Stimulated activated CD4-positive, alpha-beta T cell treated with anti-CD3 and anti-CD28 coated beads, TNF-alpha, amount 100 ng/mL, for 1 hour (primary cell): ENCODE measurements at places on chromosomes 2 and 18.
A peak's percentile ranks its signal among the peaks of the same experiment; 100 is the strongest.

- DNase-seq, result no peak
Measured at GRCh38 chr18:55908901-55909366, 320.9 kb upstream of the TCF4 start.

DNA sequence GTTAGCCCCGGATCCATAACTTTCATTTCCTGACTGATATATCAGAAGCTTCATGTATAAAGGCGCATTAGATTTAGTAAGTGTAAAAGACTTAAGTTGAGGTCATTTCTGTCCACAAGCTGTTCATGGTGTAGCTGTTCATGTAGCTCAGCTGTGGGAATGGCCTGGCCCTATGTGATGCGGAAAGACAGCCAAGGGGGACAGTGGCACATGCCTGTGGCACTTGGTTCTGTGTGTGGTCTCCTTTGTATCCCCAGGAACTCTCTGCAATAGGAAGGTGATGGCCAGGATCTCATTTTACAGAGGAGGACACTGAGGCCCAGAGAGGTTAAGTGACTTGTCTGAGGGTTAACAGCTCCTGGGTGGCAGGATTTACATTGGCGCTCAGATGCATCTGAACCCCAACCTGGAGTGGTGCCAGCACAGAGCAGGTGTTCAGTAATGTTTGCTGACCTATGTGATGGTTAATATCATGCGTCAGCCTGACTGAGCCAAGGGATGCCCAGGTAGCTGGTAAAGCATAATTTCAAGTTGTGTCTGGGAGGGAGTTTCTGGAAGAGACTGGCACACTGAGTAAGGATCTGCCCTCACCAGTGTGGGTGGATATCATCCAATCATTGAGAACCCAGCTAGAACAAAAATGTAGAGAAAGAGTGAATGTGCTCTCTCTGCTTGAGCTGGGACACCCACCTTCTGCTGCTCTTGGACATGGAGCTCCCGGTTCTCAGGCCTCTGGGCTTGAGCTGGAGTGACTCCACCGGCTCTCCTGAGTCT lies 25.4 kb downstream of the HPCAL1 start:
- no peak for DNase-seq

DNA sequence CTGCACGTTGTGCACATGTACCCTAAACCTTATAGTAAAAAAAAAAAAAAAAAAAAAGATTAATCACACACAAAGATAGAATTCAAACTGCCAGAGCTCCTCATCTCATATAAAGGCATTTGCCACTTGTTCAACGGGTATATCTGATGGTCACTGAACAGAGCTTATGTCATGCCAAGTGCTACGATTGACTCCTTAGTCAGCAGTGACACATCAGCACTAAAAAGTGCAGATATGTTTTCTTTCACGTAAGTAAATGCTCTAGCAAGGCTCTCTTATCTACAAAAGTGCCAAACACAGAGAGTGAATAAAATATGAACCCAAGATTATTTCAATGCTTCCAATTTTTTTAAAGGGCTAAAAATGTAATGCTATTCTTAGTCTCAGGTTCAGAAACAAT lies 1.1 kb downstream of the LMAN1 start:
- DNase-seq, result no peak

DNA sequence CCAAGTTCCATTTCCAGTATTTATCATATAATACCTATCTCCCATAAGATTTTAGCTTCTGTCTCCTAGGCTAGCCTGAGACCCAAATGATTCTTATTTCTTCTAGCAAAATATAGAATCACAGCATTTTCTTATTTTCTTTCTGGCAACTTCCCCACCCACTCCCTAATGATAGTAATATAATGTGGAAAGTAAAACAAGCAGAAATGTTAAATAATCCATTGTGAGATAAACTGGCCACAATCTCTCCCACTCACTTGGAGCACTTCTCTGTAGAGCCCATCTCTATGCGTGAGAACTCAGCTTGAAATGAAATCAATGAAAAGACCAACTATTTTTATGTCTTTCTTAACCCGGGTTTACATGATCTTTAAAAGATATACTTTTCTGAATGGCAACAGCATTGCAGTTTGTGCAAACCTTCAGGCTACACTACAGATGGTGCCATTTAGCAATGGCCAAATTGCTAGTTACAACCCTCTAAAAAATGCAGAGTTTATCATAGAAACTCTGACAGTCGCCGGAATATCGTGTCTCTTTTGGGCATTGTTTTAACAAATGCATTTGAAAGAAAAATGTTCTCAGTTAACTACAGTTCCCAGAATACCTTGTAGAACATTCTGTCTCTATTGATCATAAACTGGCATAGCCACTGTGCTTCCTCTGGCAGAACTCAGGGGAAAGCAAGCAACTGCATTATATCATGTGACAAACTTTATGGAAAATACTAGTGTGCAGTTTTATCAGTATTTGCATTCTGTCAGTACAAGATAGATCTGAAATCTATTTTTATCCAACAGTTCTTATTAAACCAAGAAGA lies 1407.4 kb upstream of the ZEB2 start:
- no peak for DNase-seq

DNA sequence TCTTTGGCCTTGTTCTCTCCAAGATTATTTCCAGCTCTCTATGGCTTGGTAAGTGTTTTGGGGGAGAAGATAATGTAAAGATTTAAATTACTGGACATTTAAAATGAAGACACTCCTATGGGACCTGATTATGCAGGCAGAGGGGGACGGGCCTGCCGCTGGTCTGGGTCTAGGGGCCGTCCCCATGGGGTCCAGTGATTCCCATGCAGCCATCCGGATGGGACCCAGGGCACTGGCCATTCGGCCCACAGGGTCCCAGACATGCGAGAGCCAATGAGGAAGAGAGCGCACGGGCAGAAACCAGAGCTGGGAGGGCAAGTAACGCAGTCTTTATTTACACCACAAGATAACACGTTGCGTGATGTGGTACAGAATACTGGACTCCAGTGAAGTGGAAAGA lies 200.0 kb downstream of the TWIST2 start:
- no peak for DNase-seq

DNA sequence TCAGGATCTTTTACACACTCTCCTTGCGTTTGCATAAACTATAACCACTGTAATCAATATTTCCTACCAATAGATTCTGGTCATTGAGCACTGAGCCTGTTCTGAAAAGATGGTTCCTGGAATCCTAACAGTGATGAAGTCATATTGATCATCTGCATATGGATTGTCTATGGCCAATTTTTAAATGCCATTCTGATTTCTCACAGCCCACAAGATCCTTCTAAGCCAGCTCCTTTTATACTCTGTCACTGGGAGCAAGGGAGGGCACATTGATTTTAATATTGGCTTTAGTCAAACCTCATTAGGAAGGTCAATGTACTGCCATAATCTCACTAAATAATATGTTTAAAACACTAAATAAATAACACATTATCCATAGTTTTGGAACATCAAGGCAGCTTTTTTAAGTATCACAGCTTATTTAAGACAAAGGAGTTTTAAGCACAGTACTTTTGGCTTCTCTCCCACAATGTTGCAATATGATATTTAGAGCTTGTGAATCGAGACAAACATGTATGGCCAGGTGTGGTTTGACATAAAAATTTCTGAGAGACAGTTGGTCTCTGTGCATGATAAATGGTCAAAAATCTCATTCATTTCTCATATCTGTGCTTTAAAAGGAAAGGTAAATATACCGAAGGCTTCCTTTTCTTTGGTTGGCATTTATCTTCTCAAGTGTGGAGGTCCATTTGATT lies 267.3 kb downstream of the MTX2 start:
- DNase-seq, result no peak

- DNase-seq, result no peak
Measured at GRCh38 chr2:60806988-60807681, 51.1 kb downstream of the PAPOLG start.

- no peak for DNase-seq
Measured at GRCh38 chr2:105278654-105279053, 37.1 kb downstream of the GPR45 start.

DNA sequence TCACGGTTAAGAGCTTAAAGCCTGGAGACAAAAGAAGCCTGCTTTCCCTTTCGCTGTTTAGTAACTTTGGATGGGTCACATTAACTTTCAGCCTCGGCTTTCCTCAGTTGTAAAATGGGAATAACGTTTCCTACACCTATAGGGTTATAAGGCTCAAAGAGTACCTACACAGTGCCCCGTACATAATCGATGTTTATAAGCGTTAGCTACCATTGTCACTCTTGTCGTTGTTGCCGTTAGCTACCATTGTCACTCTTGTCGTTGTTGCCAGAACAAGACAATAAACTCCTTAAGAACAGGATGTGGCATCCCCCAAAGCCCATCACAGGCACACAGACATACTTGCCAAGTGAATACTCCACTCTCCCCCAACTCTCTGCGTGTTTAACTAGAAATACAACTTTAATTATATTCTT lies 901 bp upstream of the MFSD6 start:
- DNase-seq, result no peak

GRCh38 chr2:142675398-142675797 lies 202.1 kb upstream of the KYNU start:
- DNase-seq, result no peak

DNA sequence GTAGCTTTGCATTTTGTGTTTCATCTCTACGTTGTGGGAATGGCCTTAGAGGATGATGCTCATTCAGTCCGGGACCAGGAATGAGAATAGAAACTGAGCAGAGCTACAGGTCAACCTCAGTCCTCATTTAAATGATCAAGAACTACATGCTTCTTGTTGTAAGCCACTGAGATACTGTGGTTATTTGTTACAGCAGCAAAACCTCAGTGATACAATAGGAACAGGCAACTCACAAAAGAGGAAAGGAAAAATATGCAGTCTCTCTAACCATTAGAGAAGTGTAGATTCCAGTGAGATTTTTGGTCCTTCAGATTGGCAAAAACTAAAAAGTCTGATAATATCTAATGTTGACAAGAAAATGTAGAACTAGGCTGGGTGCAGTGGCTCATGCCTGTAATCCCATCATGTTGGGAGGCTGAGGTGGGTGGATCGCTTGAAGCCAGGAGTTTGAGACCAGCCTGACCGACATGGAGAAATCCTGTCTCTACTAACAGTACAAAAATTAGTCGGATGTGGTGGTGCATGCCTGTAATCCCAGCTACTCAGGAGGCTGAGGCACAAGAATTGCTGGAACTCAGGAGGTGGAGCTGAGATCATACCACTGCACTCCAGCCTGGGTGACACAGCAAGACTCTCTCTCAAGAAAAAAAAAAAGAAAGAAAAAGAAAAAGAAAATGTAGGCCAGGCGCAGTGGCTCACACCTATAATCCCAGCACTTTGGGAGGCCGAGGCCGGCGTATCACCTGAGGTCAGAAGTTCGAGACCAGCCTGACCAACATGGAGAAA lies 13.3 kb downstream of the CHCHD5 start:
- no peak for DNase-seq

- no peak for DNase-seq
Measured at GRCh38 chr2:74039611-74040010, 54.9 kb downstream of the TET3 start.

DNA sequence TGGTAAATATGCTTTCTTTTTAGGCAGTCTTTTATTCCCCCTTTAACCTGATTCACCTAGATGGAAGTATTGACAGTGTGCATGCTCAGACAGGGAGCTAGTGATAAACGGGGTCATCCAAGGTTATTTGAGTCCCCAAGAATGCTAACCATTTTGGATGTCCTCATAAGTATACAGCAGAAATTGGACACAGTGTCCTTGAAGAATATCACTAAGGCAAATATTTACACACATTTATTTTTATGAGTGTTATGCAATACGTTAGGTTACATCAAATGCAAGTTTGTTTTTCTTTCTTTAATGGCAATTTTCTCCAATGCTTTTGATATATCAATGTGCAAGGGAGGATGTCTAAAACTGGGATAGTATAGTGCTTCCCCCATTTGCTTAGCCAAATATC lies 23.6 kb downstream of the CNTNAP5 start:
- DNase-seq, result no peak

- DNase-seq, result no peak
Measured at GRCh38 chr2:6412533-6413091, 453.1 kb downstream of the CMPK2 start.

- DNase-seq, result peak; percentile 31
Measured at GRCh38 chr18:48952287-48953103, 1.7 kb upstream of the SMAD7 start.

GRCh38 chr2:143553261-143553660 lies 424.0 kb downstream of the ARHGAP15 start:
- DNase-seq, result no peak

DNA sequence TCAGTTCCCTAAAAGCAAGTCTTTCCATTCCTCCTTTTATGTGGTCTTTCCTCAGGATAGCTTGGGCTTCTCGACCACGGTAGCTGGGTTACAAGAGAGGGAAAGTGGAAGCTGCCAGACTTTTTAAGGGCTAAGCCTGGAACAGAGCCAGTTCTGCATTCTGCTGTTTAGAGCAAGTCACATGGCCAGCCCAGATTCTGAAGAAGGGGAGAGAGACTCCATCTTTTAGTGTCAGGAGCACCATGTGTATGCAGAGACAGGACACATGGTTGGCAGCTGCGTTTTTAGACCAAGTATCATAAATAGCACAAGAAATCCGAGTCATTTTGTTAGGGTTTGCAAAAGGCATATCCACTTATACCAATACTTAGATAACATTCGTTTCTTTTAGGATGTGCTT lies 4.7 kb downstream of the HMSD start:
- DNase-seq, result no peak

DNA sequence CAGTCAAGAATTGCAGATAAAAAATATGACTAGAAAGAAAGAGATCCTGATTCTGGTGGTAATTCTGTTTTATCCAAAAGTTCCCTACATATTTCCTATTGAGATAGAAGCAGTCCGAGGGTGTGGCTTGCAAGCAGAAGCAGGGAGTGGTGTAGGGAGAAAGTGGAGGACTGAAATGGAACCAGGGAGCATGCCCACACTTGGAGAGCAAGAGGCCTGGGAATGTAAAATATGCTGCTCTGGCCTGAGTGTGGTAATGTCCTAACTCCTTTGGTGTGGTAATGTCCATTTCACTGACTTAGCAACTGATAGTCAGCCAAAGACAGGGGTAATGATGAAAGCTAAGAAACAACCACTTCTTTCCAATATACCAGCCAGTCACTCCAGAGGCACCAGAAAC lies 30.1 kb upstream of the FMNL2 start:
- no peak for DNase-seq

DNA sequence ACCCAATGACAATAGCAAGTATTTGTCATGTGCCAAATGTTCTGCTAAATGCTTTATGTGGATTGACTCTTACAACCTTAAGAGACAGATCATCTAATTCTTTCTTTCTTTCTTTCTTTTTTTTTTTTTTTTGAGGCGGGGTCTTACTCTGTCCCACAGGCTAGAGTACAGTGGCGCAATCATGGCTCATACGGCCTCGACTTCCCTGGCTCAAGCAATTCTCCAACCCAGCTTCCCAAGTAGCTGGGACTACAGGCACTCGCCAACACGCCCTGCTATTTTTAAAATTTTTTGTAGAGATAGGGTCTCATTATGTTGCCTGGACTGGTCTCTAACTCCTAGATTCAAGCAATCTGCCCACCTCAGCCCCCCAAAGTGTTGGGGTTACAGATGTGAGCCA lies 21.4 kb downstream of the TMEM247 start:
- no peak for DNase-seq

- DNase-seq, result no peak
Measured at GRCh38 chr2:14420851-14421250, 211.7 kb upstream of the LRATD1 start.

- DNase-seq, result no peak
Measured at GRCh38 chr18:34807106-34807796, 97.2 kb downstream of the DTNA start.

- no peak for DNase-seq
Measured at GRCh38 chr2:186590759-186591505, 1.1 kb downstream of the ITGAV start.
